ENCODE measurements at places on chromosomes 1 and 21. TPM values are rescaled to one million over a fixed set of nuclear protein-coding genes. Genes with fewer than 3 reads are reported as not detected.
A peak's percentile ranks its signal among the peaks of the same experiment; 100 is the strongest.

Gene TOR1AIP1
- 53.5 TPM for total RNA-seq

- peak; percentile 41 for DNase-seq
Measured at GRCh38 chr1:20355828-20356735, 65.4 kb downstream of the VWA5B1 start.

Gene LMX1A
- total RNA-seq, result not detected

Gene GPA33
- 0.72 TPM for total RNA-seq

GRCh38 chr1:116150368-116150767 is 39.2 kb downstream of the MAB21L3 start:
- no peak for DNase-seq

- DNase-seq, result no peak
Measured at GRCh38 chr1:215517441-215517891, 49.6 kb upstream of the KCTD3 start.

- no peak for DNase-seq
Measured at GRCh38 chr21:29638138-29638537, 301.7 kb downstream of the GRIK1 start.

- no peak for DNase-seq
Measured at GRCh38 chr1:94617957-94618739, 76.6 kb upstream of the F3 start.

GRCh38 chr1:27071049-27071416 is 58.4 kb upstream of the TENT5B start:
- no peak for DNase-seq
